ENCODE measurements at places on chromosomes 7 and 10.

DNA sequence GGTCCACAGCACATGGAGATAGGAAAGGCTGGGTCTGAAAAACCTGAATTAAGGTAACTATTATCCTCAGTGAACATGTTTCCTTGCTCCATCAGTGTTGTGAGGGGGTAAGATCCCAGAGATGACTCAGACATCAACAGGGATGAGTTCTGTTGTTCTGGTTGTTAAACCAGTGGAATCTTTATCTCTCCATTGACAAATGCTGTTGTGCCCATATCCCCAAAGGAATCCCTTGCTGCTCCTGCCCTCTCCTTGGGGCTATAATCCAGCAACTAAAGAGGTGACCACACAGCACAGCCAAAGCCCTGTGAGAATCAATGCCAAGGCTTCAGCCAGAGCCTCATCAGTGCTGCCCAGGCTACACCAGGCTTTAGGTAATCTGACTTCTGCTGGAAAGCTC is 113.4 kb downstream of the JAZF1 start:
- DNase-seq: no peak

DNA sequence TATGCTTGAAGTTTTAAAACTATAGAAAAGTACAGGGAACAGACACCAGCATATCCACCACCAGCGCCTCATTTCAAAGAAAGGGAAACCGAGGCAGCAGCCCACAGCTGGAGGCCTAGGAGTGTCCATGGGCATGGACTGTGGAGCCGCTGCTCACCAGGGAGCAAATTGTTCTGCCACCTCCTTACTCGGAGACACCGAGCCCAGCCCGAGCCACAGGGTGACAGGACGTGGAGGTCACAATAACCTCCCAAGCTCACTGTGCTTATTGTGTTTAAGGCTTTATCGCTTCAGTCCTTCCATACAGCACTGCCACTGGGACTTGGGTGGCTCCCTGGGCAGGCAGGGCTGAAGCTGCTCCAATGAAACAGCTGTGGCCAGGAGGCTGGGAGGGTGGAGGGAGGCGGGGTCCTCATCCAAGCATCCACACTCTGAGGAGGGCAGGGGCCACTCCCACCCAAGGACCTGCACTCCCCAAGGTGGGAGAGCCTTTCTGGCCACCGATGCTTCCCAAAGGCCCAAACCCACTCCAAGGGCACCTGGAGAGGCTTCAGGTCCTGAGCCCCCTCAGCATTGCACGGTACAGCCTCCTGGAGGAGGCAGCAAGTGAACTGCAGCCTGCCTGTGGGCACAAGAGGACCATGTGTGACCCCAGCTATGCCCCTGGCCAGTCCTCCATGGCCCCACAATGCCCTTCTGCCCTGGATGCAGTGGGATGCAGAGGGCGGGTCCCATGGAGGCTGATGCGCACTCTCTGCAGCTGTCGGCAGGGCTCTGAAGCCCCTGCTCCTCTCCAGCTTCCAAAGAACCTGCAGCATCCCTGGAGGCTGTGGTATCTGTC is 38.7 kb upstream of the RET start:
- DNase-seq: no peak

GRCh38 chr10:71238626-71239025 is 26.3 kb downstream of the UNC5B start:
- no peak for DNase-seq

DNA sequence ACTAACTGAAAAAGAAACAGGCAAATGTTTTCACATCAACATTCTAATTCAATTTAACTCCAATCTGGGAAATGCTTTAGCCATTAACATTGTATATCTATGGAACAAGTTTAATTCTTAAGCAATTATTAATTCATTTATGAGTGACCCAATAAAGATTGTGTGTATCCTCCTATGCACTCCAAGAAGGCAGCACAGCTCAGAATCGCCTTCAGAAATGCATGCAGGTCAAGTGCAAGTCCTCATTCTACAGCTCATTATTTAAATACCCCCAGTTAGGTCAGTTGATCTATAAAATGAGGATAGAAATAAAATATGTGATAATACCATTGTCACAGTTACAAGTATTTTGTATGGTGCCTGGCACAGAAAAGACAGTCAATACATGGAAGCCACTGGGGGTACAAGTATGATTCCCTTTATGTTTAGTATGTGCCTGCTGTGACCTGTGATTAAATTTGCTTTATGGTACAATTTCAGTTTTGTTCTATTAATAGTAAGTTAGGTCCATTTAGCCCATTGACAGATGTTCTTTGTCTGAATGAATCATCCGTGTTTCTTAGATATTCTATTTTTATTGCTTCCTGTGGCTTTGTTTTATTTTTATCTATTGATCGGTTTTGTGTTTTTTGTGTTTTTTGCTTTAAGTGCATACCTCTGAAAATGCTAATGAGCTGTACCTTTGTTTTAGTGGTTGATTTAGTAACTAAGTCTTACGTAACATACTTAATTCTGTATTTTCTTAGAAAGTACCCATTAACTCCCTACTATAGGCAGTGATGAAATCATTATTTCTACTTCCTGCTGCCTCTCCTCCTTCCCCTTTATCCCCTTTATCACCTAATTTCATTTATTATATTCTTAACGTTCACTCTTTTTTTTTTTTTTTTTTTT is 42.8 kb downstream of the CPXM2 start:
- DNase-seq: peak; percentile 22

DNA sequence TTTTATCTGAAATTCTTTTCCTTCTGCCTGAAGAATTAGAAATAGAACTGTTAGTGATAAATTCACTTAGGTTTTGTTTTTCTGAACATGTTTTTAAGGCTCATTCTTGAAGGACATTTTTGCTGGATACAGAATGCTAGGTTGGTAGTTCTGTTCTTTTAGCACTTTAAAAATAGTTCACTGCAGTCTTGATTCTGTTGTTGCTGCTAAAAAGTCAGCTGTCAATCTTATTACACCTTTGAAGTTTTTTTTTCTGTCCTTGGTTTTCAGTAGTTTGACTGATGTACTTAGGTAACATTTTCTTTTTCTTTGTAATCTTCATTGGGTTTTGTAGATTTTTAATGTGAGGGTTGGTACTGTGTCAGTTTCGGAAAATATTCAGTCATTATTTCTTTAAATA is 48.7 kb downstream of the C1GALT1 start:
- no peak for DNase-seq

DNA sequence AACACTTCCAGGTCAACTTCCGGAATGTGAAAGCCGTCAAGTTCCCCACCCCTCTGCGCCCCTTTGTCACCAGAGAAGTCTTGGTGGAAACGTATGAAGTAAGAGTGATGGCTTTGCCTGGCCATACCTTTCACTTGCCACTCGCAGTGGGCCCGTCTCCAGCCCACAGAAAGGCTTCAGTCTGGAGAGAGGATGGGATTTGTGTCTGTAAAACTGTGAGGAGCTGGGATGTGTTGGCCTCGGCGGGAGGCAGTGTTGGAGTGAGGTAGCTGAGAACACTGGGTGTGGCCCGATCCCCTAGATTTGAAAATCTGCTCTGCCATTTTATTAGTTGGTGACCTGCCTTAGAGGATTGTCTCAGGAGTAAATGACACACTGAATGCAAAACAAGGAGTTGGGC is 6.4 kb downstream of the ADCK2 start:
- no peak for DNase-seq

- no peak for DNase-seq
These were observed 51.5 kb downstream of the NRCAM start for GRCh38 chr7:108404509-108405420.

DNA sequence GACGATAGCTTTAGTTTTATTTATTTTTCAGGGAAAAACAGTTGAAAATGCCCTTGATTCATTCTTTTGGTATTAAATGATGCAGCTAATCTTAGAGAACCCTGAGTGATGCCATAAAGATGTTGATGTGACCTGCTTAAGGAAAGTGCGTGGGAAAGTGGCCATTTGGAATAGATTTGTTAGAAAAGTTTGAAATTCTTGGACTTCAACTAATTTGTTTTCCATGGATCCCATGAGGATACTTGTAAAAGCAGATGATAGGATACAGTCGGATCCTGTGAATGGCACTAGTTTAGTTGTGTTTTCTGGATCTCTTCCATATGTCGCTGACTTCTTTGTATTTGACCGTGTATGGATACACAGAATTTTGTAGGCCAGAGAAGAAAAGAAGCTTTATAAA is 69.0 kb downstream of the SEPTIN7 start:
- no peak for DNase-seq

DNA sequence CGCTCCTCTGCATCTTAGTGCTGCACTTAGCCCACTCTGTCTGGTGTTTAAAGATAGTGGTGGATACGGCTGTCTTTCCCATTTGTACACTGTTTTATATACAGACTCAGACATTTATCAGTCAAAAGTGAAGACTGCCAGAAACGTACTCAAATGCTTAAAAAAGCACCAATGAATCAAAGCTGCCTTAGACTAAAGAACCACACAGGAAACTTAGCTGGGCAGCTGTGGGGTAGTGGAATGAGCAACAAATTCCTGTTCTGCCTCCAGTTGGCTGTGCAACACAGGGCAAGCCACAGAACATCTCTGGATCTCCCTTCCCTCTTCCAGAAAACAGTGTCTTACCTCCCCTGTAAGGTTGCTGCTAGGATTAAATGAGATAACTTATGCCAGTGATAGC is 76.0 kb downstream of the ATXN7L1 start:
- DNase-seq: no peak

DNA sequence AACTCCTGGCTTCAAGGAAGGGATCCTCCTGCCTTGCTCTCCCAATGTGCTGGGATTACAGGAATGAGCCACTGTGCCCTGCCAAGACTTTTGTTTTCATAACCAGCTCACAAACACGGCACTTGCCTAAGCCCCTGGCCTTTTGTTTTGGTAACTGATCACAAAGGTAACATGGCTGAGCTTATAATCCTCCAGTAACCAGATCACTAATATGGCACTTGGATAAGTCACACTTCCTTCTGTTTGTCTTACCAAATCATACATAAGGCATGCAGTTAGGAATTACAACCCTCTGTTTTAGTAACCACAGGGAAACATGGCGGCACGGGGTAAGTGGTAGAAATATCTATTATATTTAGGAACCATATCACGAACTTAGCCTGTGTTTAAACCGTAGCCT is 577.1 kb downstream of the CALN1 start:
- DNase-seq: no peak

GRCh38 chr10:78628976-78629375 is 439.8 kb upstream of the ZMIZ1 start:
- DNase-seq: peak; percentile 55

- no peak for DNase-seq
These were observed 85.5 kb upstream of the GNA12 start for GRCh38 chr7:2929321-2930201.

DNA sequence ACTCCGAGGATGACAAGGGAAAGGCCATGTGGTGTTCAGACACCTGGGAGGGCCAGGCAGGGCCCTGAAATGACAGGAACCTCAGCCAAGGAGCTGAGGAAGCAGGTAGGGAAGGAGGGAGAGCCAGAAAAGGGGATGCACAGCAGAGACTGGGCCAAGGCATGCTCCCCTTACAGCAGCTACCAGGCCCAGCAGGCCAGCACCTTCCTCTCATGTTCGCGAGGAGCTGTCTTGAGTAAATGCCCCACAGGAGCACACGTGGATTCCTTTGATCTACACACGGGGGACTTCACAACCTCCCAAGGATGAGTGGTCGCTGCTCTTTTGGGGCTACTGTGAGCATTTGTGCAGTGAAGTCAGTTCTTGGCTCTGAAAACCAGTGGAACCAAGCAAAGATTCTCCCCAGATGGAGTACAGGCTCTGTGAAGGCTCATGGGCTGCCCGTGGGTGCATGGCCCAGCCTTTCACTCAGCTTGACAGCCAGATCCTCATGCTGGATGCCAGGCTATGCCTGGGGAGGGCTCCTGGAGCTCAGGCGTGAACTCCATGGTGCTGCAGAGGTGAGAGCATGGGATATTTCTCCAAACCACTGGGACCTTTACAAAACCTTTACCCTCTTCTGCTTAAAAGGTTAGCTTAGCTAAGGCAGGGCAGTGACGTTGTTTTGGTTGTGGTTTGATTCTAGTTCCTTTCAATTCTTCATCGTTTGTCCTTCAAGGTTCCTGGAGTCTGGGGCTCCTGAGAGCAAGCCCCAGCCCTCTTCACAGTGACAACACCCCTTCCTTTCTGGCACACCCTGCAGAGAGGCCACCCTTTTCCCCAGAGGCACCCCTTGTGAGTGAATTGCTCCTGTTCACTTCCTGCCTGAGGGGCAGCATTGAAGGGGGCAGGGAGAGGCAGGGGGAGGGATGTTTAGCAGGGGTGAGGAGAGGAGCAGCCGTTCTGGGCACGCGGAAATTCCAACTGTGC is 74.2 kb upstream of the ZPBP start:
- DNase-seq: no peak

- DNase-seq: no peak
These were observed 14.0 kb upstream of the SCART1 start for GRCh38 chr10:133439517-133440461.

DNA sequence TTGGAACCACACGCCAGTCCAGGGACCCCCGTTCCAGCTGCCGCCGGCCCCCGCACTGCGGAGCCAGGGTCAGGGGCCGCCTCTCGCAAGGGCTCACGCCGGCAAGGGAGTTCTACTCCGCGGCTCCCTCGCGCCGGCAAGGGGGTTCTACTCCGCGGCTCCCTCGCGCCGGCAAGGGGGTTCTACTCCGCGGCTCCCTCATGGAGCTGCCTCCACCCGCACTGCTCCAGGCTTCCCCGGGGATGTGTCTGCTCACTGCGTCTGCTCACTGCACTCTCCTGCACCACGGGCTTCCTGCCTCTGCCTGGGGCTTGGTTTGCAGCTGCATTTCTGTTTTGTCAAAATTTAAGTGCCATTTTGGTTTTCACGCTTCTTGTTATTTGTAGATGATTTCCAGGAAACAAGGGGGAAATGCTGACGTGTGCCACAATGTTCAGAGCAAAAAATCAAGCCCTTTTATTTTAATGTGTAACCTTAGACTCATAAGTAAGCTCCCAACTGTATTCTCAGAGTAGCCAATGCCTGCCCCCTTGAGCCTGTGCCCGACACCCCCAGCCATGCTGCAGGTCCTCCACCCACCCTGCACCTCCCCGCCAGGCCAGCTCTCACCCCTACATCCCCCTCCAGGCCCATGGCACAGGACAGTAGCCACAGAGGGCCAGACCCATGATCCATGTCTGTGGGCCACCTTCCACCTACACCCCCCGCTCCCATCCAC is 246.2 kb downstream of the MAD1L1 start:
- no peak for DNase-seq

DNA sequence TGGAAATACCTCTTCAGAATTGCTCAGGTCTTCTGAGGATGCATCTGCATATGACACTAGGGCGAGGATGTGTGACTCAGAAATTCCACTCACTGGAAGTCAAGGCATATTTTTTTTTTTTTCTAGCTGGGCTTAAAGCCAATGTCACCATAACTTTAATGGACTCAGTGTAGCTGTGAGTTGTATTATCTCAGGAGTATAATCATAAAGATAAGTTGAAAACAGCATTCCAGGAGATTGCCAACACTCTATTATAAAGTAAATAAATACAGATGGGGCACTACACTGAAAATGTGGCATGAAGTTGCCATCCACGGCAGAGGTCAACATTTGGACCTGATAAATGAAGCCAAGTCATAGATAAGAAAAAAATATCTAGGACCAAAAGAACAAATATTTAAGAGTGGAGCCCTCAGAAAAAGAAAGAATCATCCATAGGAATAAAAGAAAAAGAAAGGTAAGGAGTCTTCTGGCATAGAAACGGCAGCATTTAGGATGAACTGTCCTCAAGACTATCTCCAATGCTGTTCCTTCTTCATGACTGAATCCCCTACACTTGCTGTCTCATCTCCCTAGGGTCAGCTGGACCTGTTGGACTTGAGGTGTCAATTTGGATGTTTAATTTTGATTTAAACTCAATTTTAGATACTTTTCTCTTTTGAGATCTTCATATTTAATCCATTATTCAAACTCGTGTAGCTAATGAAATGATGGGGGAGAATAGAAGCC is 72.9 kb upstream of the CAV2 start:
- no peak for DNase-seq

- peak; percentile 65 for DNase-seq
These were observed 4.4 kb upstream of the LUC7L2 start for GRCh38 chr7:139355320-139355719.
